Activated CD4-positive, alpha-beta T cell treated with anti-CD3 and anti-CD28 coated beads for 24 hours (primary cell): ENCODE measurements at places on chromosomes 7 and 10.

DNA sequence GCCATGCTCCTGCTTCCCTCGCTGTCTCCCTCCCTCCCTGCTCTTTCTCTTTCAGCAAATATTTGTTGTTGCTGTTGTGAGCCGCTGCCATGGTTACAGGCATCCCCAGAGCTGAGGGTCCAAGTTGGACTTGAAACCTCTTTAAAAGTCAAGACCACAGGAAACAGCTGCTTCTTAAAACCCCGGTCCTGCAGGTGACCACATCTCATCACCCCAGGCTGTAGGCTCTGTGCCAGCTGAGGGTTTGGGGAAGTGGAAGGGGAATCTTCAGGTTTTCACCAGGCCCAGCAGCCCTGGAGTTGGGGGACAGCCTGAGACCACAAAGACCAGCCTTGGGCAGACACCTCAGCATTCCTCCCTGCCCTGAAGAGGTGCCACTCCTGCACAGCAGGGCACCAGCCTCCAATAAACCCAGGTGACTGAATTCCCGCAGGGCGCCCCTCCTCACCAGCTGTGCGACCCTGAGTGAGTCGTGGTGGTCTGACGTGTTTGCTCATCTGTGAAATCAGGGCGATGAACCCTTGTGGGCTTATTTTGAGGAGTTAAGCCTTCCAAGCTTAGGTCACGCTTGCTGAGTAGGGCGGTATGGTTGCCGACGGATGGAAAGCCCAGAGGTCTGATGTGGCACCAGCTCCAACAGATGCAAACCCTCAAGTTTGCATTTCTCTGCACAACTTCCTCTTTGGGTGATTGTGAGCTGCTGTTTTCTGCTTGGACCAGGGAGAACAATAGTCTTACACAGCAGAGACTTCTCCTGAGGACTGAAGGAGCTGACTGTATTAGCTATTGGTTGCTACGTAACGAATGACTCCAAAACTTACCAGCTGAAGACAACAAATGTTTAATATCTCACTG, 24.8 kb downstream of the NPTX2 start:
- no peak for DNase-seq

DNA sequence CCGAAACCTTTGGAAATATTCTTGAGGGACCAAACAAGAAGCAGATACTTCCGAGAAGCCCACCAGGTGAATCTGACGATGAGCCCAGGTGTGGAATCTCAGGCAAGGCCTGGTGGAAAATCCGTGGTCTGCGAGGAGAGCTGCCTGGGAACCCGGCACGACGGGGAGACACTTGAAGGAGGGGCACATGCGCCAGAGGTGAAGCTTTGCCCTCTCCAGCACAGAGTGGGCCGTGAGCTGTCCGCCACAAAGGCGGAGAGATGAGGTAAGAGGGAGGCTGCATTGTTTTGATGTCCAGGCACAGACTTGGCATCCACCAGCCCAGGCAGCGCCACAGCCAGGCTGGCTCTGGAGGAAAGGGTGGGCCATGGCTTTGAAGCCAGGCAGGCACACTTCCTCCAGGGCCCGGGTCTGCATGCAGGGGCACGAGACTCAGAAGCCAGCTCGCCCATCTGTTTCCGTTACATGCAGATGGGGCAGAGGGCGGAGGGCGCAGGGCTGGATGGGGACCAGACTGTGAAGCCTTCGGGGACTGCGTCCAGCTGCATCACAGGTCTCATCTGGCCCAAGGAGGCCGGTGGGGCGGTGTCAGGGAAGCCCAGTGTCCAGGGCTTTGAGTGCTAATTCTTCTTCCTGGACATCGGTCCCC, 45.4 kb downstream of the CALML3 start:
- no peak for DNase-seq

DNA sequence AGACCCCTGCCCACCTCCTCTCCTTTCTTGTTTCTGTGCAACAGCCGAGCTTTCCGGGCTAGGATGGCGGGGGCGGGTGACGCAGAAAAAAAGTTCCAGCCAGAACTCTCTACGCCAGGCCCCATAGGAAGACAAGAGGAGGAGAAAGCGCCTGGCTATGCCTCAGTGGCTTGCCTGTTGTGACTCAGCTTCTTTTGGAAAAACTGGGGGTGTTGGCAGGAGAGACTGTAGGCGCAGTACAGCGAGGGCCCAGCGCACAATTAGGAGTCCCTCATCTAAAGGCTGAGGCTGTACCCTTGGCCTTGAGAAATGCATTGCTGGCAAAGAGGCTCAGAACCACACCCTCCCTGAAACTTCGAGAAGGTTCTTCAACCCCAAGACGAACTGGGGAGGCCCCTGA, 28.0 kb upstream of the KPNA7 start:
- no peak for DNase-seq

DNA sequence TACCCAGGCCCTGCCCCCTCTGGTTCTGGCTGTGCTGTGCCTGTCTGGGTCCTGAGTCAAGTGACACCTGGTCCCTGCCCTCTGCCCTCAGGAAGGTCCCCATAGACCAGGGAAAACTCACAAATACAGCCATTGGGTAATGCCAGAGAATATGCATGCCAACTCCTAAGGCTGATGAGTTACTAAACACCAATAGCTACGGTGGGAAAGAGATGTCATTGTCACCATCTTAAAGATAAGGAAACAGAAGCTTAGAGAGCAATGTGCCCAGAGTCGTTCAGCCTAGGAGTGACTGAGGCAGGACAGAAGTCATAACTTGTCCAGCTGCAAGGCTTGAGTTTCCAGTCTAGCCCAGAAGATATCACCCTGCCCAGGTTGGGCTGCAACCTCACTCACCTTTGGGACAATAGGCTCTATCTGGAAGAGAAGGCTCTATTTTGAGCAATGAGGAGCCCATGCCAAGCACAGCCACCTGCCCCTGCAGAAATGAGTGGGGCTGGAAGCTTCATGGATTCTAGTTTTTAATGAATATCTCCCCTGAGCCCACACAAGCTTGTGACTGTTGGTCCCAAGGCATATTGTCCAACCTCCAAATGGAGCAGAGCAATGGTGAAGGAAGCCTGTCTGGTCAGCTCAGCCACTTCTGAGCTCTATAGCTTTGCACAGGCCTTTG, 42.6 kb downstream of the ZNF273 start:
- DNase-seq = no peak

GRCh38 chr7:130369831-130370550, 10.3 kb upstream of the CPA1 start:
- no peak for DNase-seq

- DNase-seq = no peak
Observed at GRCh38 chr7:75650062-75650461, 88.7 kb downstream of the HIP1 start.

- no peak for DNase-seq
Observed at GRCh38 chr10:94571081-94571480, 25.5 kb downstream of the HELLS start.

- DNase-seq = no peak
Observed at GRCh38 chr7:68441645-68442044, 1156.6 kb upstream of the AUTS2 start.

DNA sequence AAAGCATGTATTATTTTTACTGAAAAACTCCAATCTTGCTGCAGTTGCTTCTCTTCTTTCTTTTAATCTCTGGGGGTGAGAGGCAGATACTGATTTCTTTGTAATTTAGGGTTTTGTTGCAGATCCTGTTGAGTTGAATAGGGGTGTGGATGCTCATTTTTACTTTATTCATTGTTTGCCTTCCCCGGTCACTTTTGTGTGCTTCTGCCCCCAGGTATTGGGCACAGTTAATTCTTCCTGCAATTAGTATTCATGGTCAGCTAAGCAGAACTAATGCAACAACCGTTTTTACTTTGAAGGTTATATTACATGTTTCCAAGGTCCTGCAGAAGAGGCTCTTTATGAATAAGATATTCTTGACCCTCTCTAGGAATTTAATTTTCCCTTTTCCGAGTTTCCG, 96.4 kb downstream of the BUB3 start:
- no peak for DNase-seq

GRCh38 chr10:119702583-119702982, 23.3 kb upstream of the INPP5F start:
- no peak for DNase-seq

DNA sequence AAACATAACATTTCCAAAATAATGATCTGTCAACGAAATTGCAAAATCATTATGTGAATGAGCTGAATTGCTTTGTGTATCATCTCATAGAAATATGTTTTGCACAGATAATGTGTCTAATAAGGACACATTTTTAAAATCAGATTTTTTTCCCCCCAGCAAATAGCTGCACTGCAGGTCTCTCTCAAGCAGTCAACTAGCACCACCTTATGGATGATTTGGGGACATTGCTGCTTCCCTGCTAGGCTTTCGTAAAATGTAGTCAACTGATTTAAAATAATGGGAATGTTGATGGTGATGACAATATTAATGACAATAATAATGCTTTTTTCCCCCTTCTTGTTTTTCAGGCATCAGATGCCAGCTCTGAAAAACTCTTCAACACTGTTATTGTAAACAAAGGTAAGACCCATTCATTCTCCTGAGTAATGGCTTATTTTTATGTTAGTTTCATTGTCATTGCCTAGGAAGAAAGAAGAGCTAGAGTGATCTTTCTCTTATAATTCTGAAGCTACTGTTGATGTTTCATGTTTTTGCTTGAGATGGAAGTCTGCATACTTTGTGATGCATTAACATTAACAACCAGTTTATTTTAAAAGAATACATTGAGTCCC, 433.6 kb upstream of the GALNT17 start:
- DNase-seq = no peak

DNA sequence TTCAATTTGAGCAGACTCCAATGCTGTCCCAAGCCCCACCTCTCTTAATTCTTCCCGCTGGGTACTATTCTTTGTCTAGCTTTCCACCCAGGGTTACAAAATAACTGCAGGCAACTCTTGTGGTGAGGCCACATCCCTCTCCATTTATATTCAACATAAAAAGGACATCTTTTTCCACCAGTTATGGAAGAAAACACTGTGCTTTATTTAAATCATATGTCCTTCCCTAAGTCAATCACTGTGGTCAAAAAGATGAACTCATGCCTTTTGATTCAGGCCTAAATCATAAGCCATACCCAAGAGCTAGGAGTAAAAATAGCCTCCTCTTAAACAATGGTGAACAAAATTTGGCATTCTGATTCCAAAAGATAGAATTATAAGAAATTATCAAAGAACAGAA, 386.0 kb downstream of the SEMA3D start:
- DNase-seq = no peak

- no peak for DNase-seq
Observed at GRCh38 chr7:98774884-98775283, 94.9 kb downstream of the TMEM130 start.

GRCh38 chr7:69162326-69162725, 435.9 kb upstream of the AUTS2 start:
- no peak for DNase-seq

DNA sequence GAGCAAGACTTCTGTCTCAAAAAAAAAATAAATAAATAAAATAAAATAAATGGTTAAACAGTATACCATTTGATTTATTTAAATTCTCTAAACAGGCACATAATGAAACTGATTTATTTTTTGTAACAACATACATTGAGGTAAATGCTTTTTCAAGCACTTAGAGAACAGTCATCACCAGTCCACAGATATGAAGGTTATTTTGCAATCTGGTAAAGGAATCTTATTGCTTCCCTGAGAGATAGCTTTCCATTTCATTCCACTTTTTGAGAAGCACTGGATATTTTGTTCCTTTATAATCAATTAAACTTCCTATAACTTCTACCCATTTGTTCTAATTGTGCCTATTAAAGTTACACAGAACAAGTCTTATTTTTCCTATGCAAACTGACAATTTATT, 5.2 kb downstream of the CEP55 start:
- DNase-seq = no peak

DNA sequence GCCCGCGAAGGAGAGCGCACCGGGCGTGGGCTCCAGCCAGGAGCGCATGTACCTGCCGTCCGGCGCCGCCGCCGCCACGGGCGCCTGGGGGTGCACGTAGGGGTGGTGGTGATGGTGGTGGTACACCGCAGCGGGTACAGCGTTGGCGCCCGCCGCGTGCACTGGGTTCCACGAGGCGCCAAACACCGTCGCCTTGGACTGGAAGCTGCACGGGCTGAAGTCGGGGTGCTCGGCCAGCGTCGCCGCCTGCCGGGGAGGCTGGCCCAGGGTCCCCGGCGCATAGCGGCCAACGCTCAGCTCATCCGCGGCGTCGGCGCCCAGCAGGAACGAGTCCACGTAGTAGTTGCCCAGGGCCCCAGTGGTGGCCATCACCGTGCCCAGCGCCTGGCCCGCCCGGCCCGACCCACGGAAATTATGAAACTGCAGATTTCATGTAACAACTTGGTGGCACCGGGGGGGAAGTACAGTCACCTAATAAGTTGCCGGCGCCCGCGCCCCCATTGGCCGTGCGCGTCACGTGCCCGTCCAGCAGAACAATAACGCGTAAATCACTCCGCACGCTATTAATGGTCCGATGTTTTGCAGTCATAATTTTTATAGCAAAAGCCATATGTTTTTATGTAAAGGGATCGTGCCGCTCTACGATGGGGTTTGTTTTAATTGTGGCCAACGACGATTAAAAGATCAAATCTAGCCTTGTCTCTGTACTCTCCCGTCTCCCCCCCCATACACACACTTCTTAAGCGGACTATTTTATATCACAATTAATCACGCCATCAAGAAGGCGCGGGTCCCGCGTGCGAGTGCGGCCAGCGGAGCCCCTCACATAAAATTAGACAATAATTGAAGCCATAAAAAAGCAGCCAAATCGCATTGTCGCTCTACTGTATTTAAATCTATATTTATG, at the start of gene HOXA9:
HOXA9 (minus strand) TSS at position 449 of the 907 bp plus-strand sequence; CDS start at position 369, 80 bp downstream.
- no peak for DNase-seq

- no peak for DNase-seq
Observed at GRCh38 chr7:40763319-40764287, 628.8 kb downstream of the SUGCT start.

GRCh38 chr10:98538472-98538871, 91.7 kb upstream of the HPS1 start:
- no peak for DNase-seq

DNA sequence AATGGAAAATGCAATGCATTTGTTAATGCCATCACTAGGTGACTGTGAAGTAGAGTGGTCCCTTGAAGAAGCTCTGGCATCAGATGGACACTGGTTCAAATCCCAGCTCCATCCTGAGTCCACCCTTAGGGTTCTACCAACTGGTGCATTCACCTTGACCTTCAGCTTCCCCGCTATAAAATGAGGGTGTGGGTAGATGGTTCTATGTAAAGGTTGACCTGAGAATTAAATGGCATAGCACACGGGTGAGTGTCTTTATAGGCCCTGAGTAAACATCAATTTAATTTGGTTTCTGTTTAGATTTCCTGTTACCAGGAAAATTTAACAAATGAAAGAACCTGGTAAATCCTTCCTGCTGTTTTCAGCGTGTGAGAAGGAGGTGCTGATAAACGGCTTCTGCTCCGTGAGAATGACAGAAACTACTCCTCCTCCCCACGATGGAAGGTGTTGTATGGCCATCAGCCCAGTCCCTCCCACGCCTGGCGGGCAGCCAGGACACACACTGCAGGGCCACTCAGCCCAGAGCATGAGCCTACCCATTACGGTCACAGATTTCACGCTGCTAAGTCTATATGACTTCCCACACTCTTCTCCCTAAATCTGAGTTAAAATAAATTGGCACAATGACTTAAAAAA, 210.1 kb downstream of the TNS3 start:
- no peak for DNase-seq

- DNase-seq = no peak
Observed at GRCh38 chr10:76840802-76841201, 796.8 kb downstream of the KCNMA1 start.
